K562 (cell line): ENCODE measurements at places on chromosomes 1 and 21. TPM values are rescaled to one million over a fixed set of nuclear protein-coding genes. Genes with fewer than 3 reads are reported as not detected.

- peak; percentile 97 for DNase-seq
These were observed at the start of gene ACTN2 for GRCh38 chr1:236685917-236686814. Gene ACTN2, plus strand, starts transcription at chr1:236686499. Its CDS starts 175 bp downstream, at chr1:236686674.

The MPZ gene
- total RNA-seq: 11.4 and 15.3 TPM in 2 replicates

The KCNJ10 gene
- not detected in 2 replicates for total RNA-seq

The LCE1D gene
- total RNA-seq: not detected in 2 replicates

The NTMT2 gene
- not detected in 2 replicates for total RNA-seq
